ENCODE measurements at places on chromosomes 4 and X.

DNA sequence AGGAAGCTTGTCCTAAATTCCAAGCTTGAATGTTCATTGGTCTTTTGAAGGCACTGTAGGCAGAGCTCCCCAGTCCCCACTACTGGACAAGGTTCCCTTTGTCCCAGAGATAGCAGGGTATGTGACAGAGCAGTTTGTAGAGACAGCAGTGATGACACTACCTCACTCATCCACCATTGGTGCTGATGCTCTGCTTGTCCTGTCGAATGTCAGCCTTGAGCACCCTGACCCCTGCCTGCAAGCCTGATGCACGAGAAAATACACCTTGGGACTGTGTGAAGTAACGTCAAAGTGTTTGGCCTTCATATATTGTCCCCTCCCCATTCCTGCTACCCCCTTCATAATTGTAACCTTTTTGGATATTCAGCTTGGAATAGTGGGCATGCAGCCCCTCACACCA lies 188.9 kb upstream of the EOLA2 start:
- no peak overlapping the region for H3K27ac ChIP-seq
- no peaks in the 10 kb centered on the region for H3K36me3 ChIP-seq
- no peaks in the 10 kb centered on the region for H3K4me1 ChIP-seq
- DNase-seq = no peak
- no peaks in the 10 kb centered on the region for H3K27me3 ChIP-seq
- no peak overlapping the region for H3K4me3 ChIP-seq

GRCh38 chr4:147844781-147845180 lies 112.9 kb downstream of the ARHGAP10 start:
- no peak overlapping the region for H3K27ac ChIP-seq
- no peaks in the 10 kb centered on the region for H3K4me1 ChIP-seq
- DNase-seq = no peak
- H3K36me3 ChIP-seq = no peaks in the 10 kb centered on the region

- H3K27me3 ChIP-seq = no peaks in the 10 kb centered on the region
- DNase-seq = no peak
- no peak overlapping the region for H3K27ac ChIP-seq
- H3K4me3 ChIP-seq = no peak overlapping the region
Observed at GRCh38 chrX:28848707-28849106, 261.5 kb downstream of the IL1RAPL1 start.

DNA sequence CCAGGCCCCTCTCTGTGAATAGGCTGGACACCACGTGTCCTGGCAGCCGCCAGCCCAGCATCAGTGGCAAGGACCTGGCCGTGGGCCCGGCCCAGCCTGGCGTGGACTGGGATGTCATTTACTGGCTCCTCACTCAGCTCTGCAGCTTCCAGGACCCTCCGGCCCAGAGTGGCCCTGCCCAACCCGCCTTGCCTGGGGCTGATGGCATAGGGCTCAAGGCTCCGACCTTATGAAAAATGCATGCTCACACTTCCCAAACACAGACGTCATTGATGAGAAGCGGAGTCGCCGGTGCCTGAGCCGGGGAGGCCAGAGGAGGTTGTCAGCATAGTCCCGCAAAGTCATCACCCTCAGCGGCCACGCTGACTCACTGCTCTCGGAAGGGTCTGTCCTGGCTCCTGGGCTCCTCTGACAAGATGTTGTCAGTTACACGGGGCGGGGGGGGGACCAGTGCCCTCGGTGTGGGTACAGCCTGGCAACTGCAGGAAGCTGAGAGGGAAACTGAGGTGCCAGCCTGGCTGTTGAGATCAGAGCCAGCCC lies 14.3 kb downstream of the CFAP99 start:
- H3K27me3 ChIP-seq = peaks cover 15% of the 10 kb centered on the region
- no peak overlapping the region for H3K27ac ChIP-seq
- no peak for DNase-seq
- H3K4me1 ChIP-seq = no peaks in the 10 kb centered on the region

DNA sequence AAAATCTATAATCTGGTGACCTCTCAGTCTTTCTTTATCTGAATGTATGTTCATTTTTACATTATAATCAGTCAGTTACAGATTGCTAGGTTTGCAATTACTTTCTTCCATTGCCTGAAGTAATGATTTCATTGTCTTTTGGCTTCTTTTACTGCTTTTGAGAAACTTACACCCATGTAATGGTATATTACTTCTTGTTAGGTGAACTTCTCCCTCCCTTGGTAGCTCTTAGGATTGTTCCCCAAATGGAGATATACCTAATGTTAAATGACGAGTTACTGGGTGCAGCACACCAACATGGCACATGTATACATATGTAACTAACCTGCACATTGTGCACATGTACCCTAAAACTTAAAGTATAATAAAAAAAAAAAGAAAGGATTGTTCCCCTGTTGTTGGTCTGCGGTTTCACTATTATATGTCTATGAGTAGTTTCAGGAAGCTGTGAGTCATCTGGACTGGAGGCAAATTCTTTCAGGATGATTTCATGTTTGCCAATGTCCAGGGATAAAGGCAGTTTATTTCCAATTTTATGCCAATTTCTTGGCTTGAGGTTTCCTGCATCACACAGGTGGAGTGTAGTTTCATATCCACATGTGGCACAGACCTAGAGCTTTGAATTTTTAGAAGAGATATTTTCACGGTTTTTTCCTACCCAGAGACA lies 21.8 kb downstream of the SPANXC start:
- DNase-seq = no peak
- no peak overlapping the region for H3K27ac ChIP-seq
- H3K4me1 ChIP-seq = no peaks in the 10 kb centered on the region
- H3K27me3 ChIP-seq = no peaks in the 10 kb centered on the region
- H3K36me3 ChIP-seq = no peaks in the 10 kb centered on the region

- H3K4me3 ChIP-seq = no peak overlapping the region
- H3K27me3 ChIP-seq = no peaks in the 10 kb centered on the region
- H3K36me3 ChIP-seq = no peaks in the 10 kb centered on the region
- no peak overlapping the region for H3K27ac ChIP-seq
- H3K4me1 ChIP-seq = peaks cover 3% of the 10 kb centered on the region
Observed at GRCh38 chr4:118968813-118969212, 80.2 kb downstream of the SYNPO2 start.

GRCh38 chr4:11765849-11766453 lies 337.3 kb upstream of the HS3ST1 start:
- H3K27ac ChIP-seq = no peak overlapping the region
- H3K27me3 ChIP-seq = peaks cover 2% of the 10 kb centered on the region
- no peaks in the 10 kb centered on the region for H3K4me1 ChIP-seq
- H3K4me3 ChIP-seq = no peak overlapping the region
- DNase-seq = no peak

DNA sequence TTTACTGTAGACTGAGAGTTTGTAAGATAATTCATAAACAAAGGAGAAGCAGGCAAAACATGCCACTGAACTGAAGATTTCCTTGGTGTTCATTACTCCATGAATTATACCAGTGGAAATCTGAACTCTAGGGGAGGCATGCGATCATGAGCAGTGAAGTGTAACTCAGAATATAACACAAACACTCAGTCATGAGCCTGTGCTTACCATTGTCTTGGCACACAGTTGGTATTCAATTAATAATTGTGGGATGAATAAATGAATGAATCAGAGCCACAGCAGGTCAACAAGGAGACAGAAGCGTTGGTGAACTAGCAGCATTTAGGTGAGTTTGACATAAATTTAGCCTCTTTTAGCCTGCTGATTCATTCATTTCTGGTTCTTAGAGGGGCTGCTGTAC lies 263.5 kb upstream of the DKK2 start:
- peaks cover 3% of the 10 kb centered on the region for H3K27me3 ChIP-seq
- H3K36me3 ChIP-seq = no peaks in the 10 kb centered on the region
- DNase-seq = no peak
- no peak overlapping the region for H3K27ac ChIP-seq
- H3K4me3 ChIP-seq = no peak overlapping the region

- H3K4me1 ChIP-seq = peaks cover 11% of the 10 kb centered on the region
- no peaks in the 10 kb centered on the region for H3K36me3 ChIP-seq
- H3K27ac ChIP-seq = no peak overlapping the region
- DNase-seq = no peak
- H3K4me3 ChIP-seq = no peak overlapping the region
Observed at GRCh38 chr4:110201502-110201901, 3.1 kb upstream of the ELOVL6 start.

- no peak overlapping the region for H3K27ac ChIP-seq
- H3K27me3 ChIP-seq = peaks cover 7% of the 10 kb centered on the region
- H3K4me3 ChIP-seq = no peak overlapping the region
- no peaks in the 10 kb centered on the region for H3K4me1 ChIP-seq
- peaks cover 1% of the 10 kb centered on the region for H3K36me3 ChIP-seq
- no peak for DNase-seq
Observed at GRCh38 chrX:47687263-47687662, 28.3 kb upstream of the UXT start.

DNA sequence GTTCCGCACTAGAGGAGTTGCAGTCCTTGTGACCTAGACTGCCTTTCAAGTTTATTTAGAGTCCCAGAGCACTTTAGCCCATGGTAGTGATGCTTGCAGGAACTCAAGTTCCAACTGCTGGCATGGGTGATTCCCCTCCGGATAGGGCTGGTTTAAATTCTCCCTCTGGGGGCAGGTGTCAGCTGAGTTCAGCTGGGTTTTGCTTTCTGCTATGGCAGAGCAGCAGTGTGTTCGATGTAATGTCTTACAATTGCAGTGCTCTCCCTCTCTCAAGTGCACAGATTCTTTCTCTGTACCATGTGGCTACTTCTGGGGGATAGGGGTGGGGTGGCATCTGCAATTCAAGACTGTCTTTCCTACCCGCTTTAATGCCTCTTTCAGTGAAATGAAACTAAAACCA lies 164.8 kb upstream of the ZIC3 start:
- H3K36me3 ChIP-seq = peaks cover 2% of the 10 kb centered on the region
- DNase-seq = no peak
- H3K4me3 ChIP-seq = no peak overlapping the region
- H3K4me1 ChIP-seq = no peaks in the 10 kb centered on the region

GRCh38 chr4:81217779-81218178 lies 2.8 kb upstream of the PRKG2 start:
- no peak overlapping the region for H3K27ac ChIP-seq
- H3K4me3 ChIP-seq = no peak overlapping the region

DNA sequence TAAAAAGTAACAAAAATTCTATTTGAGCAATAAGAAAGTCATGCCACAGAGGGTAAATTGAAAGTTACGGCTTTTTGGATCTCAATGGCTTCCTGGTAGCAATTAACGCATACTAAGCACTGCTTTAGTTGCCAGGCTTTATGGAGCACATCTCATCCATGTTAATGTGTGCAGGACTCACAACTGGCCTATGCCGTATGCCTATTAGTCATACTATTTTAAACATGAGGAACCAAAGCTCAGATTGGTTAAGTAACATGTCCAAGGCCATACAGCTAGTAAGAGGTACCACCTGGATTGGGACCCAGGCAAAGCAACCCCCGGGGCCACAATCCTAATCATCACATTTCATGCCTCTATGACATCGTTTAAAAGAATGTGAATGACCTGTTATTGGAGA lies 17.1 kb downstream of the DAPP1 start:
- no peaks in the 10 kb centered on the region for H3K27me3 ChIP-seq
- no peak overlapping the region for H3K27ac ChIP-seq
- H3K4me1 ChIP-seq = peaks cover 30% of the 10 kb centered on the region
- peaks cover 29% of the 10 kb centered on the region for H3K36me3 ChIP-seq

DNA sequence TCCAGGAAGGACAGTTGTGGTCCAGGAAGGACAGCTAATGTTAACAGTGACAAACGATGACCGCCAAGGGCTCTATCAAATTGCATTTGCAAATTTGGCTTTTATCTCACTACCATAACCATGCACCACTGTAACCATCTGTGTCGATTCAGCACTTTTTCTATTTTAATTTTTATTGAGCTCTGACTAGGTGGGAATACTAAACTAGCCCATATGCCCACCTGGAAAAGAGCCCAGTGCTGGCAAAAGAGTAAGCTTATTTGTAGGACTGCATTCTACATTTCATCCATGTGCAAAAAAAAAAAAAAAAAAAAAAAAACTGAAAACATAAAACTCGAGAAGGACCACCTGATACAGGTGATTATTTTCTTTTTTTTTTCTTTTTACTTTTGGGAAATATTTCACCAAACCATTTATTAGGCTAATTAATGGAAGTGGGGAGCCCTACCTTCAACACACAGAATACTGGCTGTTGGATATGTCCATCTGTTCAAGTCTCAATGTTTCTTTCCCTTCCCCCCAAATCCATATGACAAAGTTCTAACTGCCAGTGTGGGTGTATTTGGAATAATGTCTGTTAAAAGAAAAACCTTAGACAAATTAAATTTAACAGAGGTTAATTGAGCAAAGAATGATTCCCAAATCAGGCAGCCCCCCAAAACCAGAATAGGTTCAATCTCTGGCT lies 99.5 kb upstream of the MXRA5 start:
- no peaks in the 10 kb centered on the region for H3K4me1 ChIP-seq
- no peaks in the 10 kb centered on the region for H3K27me3 ChIP-seq
- H3K36me3 ChIP-seq = no peaks in the 10 kb centered on the region
- DNase-seq = no peak

- H3K36me3 ChIP-seq = no peaks in the 10 kb centered on the region
- no peak for DNase-seq
- H3K4me3 ChIP-seq = no peak overlapping the region
- peaks cover 18% of the 10 kb centered on the region for H3K4me1 ChIP-seq
- no peak overlapping the region for H3K27ac ChIP-seq
- peaks cover 5% of the 10 kb centered on the region for H3K27me3 ChIP-seq
Observed at GRCh38 chr4:40842725-40843423, 93.1 kb downstream of the NSUN7 start.

GRCh38 chr4:184814686-184815045 lies 11.1 kb downstream of the ACSL1 start:
- H3K4me1 ChIP-seq = peaks cover 68% of the 10 kb centered on the region
- H3K4me3 ChIP-seq = peak overlapping the region; percentile 71
- H3K36me3 ChIP-seq = peaks cover 2% of the 10 kb centered on the region
- DNase-seq = no peak
- H3K27me3 ChIP-seq = no peaks in the 10 kb centered on the region

- peaks cover 6% of the 10 kb centered on the region for H3K4me1 ChIP-seq
- peaks cover 6% of the 10 kb centered on the region for H3K27me3 ChIP-seq
- H3K27ac ChIP-seq = no peak overlapping the region
- H3K36me3 ChIP-seq = no peaks in the 10 kb centered on the region
- peak overlapping the region; percentile 92 for H3K4me3 ChIP-seq
Observed at GRCh38 chr4:143337600-143338287, 1.1 kb downstream of the GAB1 start.

- H3K27me3 ChIP-seq = peaks cover 2% of the 10 kb centered on the region
- H3K36me3 ChIP-seq = peaks cover 1% of the 10 kb centered on the region
- no peaks in the 10 kb centered on the region for H3K4me1 ChIP-seq
- H3K27ac ChIP-seq = no peak overlapping the region
- DNase-seq = no peak
Observed at GRCh38 chr4:76489686-76490161, 54.7 kb downstream of the SHROOM3 start.

- no peak for DNase-seq
- H3K4me1 ChIP-seq = no peaks in the 10 kb centered on the region
- no peaks in the 10 kb centered on the region for H3K36me3 ChIP-seq
- H3K4me3 ChIP-seq = no peak overlapping the region
Observed at GRCh38 chr4:95544113-95545103, 4.4 kb downstream of the UNC5C start.

- no peaks in the 10 kb centered on the region for H3K4me1 ChIP-seq
- no peak for DNase-seq
- H3K36me3 ChIP-seq = no peaks in the 10 kb centered on the region
- no peak overlapping the region for H3K4me3 ChIP-seq
- no peak overlapping the region for H3K27ac ChIP-seq
- peaks cover 1% of the 10 kb centered on the region for H3K27me3 ChIP-seq
Observed at GRCh38 chr4:80578001-80578400, 242.5 kb downstream of the CFAP299 start.

GRCh38 chrX:103879339-103879738 lies 47.3 kb upstream of the RAB9B start:
- H3K27me3 ChIP-seq = no peaks in the 10 kb centered on the region
- peaks cover 1% of the 10 kb centered on the region for H3K36me3 ChIP-seq
- no peak for DNase-seq
- H3K27ac ChIP-seq = no peak overlapping the region
- H3K4me3 ChIP-seq = no peak overlapping the region
